Activated CD4-positive, alpha-beta memory T cell treated with anti-CD3 and anti-CD28 coated beads for 36 hours (primary cell): ENCODE measurements at places on chromosomes 13 and 19.
A peak's percentile ranks its signal among the peaks of the same experiment; 100 is the strongest.

GRCh38 chr13:106373989-106374572, 161.4 kb downstream of the EFNB2 start:
- peak; percentile 16 for DNase-seq

GRCh38 chr19:29492769-29493168, 33.0 kb upstream of the VSTM2B start:
- DNase-seq: no peak

- peak; percentile 51 for DNase-seq
Observed at GRCh38 chr19:39599116-39599515, 3.2 kb upstream of the LGALS13 start.

GRCh38 chr19:2084993-2085720, 11.0 kb downstream of the MOB3A start:
- DNase-seq: peak; percentile 97

GRCh38 chr19:11479090-11479897, 1.6 kb downstream of the ELAVL3 start:
- peak; percentile 59 for DNase-seq

DNA sequence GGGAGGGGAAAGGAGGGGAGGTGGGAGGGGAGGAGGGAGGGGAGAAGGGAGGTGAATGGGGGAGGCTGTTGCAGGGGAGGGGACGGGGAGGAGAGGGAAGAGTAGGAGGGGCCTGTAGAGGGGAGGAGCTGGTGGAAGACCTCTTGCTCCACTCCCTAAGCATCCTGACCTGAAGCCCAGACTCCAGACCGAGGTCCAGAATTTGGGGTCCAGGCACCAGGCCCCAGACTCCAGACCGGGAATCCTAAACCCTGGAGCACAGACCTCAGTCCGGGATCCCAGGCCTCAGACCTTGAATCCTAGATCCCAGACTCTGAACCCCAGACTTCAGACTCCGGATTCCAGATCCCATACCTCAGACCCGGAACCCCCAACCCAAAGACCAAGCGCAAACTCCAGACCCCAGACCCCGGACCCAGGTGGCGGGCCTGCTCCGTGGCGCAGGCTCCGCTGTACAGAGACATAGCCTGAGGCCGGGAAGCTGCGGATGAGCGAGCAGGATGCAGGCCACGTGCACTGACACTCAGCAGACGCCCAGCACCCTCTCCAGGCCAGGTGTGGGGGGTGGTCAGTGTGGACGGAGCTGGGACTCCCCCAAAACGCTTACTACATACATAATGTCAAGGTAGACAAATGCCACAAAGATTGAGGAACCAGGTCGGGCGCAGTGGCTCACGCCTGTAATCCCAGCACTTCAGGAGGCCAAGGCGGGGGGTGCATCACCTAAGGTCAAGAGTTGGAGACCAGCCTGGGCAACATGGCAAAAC, 710 bp upstream of the BTBD2 start:
- peak; percentile 82 for DNase-seq

DNA sequence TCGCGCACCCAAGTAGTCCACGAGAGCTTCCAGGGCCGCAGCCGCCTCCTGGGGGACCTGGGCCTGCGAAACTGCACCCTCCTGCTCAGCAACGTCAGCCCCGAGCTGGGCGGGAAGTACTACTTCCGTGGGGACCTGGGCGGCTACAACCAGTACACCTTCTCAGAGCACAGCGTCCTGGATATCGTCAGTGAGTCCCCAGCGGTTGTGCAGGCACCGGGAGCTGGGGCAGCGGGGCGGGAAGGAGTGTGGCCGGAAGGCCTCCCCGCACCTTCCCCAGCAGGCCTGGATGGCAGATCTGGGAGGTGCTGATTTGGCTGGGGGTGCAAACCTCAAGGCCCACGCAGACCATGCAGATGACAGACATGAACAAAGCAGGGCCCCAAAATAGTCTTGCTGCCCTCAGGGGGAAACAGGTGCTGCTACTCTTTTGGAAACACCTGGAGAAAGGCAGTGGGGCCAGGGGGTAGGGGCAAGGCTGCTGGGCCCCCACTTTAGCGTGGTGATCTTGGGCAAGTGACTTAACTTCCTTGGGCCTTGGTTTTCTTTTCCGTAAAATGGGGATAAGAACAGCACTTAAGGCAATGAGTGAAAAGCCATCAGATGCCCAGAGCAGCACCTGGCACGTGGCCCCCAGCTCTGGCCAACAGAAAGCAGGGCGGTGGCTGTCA, 4.0 kb downstream of the MAG start:
- peak; percentile 55 for DNase-seq

DNA sequence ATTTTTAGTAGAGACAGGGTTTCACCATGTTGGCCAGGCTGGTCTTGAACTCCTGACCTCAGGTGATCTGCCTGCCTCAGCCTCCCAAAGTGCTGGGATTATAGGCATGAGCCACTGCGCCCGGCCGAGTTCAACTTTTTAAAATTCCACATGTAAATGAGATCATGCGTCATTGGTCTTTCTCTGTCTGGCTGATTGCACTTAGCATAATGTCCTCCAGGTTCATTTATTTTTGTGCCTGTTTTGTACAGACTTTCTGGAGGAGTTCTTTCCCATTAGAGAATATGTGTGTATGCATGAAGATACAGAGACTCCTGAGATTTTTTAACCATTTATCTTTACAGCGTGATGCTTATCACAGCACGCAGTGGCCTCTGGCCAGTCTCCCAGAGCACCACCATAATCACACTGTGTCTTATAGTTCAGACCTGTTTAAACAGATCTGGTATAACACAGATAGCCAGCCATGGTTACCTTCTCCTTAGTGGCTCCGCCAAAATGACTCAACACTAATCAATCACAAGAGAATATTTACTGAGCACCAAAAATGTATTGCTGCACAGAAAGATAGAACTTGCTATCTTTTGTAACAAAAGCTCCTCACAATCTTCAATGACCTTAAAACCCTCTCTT, 11.4 kb upstream of the STARD13 start:
- DNase-seq: no peak
